T-cell (primary cell): ENCODE measurements at places on chromosomes 13 and 19. TPM values are rescaled to one million over a fixed set of nuclear protein-coding genes. Genes with fewer than 3 reads are reported as not detected.
A peak's percentile ranks its signal among the peaks of the same experiment; 100 is the strongest.

- H3K27ac ChIP-seq = no peak overlapping the region
- no peak overlapping the region for H3K4me3 ChIP-seq
- H3K27me3 ChIP-seq = no peaks in the 10 kb centered on the region
These were observed 26.2 kb downstream of the WASF3 start for GRCh38 chr13:26583662-26584061.

- no peaks in the 10 kb centered on the region for H3K36me3 ChIP-seq
- no peak for DNase-seq
- no peak overlapping the region for H3K4me3 ChIP-seq
- H3K27me3 ChIP-seq = no peaks in the 10 kb centered on the region
- H3K27ac ChIP-seq = no peak overlapping the region
These were observed 9.0 kb downstream of the SHANK1 start for GRCh38 chr19:50710612-50711011.

- no peak overlapping the region for H3K4me3 ChIP-seq
- no peaks in the 10 kb centered on the region for H3K27me3 ChIP-seq
- no peak for DNase-seq
- no peaks in the 10 kb centered on the region for H3K36me3 ChIP-seq
- H3K4me1 ChIP-seq = no peaks in the 10 kb centered on the region
These were observed 8.2 kb upstream of the PCDH9 start for GRCh38 chr13:67238277-67238859.

DNA sequence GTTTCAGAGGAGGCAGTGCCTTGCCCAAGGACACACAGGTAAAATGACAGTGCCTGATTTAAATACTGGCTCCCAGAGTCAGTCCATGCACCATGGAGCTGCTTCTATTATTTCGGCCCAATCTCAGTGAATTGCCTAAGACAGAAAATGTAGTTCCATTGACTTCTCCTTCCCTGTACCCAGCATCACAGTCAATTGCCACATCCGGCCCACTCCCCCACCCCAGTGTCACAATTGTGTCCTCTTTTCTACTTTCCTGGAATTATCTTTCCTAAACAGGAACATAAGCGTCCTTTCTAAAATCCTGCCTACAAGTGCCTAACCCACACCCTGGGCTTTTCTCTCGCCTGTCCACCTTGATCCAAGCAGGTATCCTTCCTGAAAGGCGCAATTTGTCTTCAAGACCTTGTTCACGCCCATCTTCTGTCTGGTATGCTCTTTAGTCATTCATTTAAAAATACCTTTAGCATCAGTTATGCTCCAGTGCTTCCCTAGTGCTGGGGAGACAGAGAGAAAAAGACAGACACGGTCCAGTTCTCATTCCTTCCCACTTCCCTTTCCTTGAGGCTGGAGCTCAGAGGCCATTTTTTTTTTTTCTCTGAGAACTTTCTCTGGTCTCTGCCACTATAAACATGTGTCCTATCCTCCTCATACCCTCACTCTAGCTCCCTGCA, 411.4 kb downstream of the LIG4 start:
- H3K27ac ChIP-seq = no peak overlapping the region
- no peak overlapping the region for H3K4me3 ChIP-seq
- no peak for DNase-seq
- H3K4me1 ChIP-seq = no peaks in the 10 kb centered on the region
- H3K27me3 ChIP-seq = no peaks in the 10 kb centered on the region
- H3K36me3 ChIP-seq = no peaks in the 10 kb centered on the region

- H3K27me3 ChIP-seq = no peaks in the 10 kb centered on the region
- peaks cover 2% of the 10 kb centered on the region for H3K4me1 ChIP-seq
- H3K4me3 ChIP-seq = no peak overlapping the region
- DNase-seq = no peak
- H3K27ac ChIP-seq = no peak overlapping the region
These were observed 4.5 kb upstream of the BAX start for GRCh38 chr19:48950159-48950558.

DNA sequence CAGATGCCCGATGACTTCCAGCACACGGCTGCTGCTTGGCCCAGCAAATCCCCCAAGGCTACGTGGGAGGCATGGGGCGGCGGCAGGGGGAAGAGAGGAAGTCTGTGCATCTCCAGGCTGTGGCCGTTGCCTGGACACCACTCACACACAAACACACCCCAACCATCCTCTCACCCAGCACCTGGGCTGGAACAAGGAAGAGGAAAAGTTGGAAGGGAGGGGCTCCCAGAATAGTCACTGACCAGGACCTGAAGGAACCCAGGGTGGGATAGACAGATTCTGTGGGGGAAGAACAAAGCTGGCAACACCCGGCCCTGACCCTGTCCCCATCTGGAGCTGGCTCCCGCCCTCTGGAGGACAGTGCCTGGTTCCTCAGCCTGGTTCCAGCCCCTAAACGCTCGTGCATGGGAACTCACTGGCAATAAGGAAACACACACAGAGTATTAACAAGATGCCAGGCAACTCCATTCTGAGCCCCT, 11.2 kb downstream of the PPP6R1 start:
- H3K4me1 ChIP-seq = peaks cover 56% of the 10 kb centered on the region
- H3K4me3 ChIP-seq = no peak overlapping the region
- H3K27me3 ChIP-seq = no peaks in the 10 kb centered on the region
- no peak for DNase-seq
- H3K27ac ChIP-seq = no peak overlapping the region

DNA sequence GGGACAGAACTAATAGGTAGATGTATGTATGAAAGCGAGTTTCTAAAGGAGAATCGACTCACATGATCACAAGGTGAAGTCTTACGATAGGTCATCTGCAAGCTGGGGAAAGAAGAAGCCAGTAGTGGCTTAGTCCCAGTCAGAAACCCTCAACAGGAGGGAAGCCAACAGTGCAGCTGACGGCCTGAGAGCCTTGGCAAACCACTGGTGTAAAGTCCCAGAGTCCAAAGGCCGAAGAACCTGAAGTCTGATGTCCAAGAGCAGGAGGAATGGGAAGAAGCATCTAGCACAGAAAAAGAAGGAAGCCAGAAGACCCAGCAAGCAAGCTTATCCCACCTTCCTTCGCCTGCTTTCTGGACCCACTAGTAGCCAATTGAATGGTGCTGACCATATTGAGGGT, 507.6 kb upstream of the ARGLU1 start:
- H3K36me3 ChIP-seq = no peaks in the 10 kb centered on the region
- H3K27me3 ChIP-seq = no peaks in the 10 kb centered on the region
- DNase-seq = no peak
- H3K27ac ChIP-seq = no peak overlapping the region
- no peaks in the 10 kb centered on the region for H3K4me1 ChIP-seq

DNA sequence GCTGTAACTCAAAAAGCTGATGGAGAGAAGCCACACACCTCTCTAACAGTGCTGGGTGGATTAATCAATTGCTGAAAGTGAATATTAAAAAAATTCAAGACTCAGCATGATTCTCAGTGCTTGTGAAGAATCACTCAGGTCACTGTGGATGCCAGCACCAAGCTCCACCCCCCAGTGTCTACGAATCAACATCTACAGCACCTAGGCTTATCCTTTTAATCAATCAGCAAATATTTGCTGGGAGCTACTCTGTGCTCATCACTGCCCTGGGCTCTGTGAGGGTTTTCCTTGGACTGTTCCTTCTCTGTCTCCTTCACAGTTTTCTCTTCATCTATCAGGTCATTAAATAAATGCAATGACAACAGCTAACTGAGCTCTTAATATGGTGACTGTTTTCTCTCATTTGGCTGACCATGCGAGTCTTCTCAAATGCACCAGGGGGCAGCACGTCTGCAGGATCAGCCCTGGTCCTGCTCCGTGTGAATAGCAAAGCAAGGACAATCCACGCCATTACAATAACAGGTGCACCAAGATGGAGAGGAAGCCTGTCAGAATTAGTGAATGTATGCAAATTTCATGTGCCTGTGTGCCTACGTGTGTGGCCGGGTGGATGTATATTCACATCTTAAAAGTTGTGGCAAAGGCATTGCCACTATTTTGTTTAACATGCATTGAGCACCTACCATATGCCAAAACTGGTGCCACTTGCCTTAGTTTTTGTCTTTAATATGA, 14.6 kb upstream of the C13orf42 start:
- peak; percentile 12 for DNase-seq
- no peaks in the 10 kb centered on the region for H3K27me3 ChIP-seq
- no peaks in the 10 kb centered on the region for H3K36me3 ChIP-seq
- H3K4me3 ChIP-seq = no peak overlapping the region
- no peaks in the 10 kb centered on the region for H3K4me1 ChIP-seq

- H3K27me3 ChIP-seq = no peaks in the 10 kb centered on the region
- peaks cover 17% of the 10 kb centered on the region for H3K36me3 ChIP-seq
These were observed 11.6 kb downstream of the ZNF57 start for GRCh38 chr19:2912306-2912705.

DNA sequence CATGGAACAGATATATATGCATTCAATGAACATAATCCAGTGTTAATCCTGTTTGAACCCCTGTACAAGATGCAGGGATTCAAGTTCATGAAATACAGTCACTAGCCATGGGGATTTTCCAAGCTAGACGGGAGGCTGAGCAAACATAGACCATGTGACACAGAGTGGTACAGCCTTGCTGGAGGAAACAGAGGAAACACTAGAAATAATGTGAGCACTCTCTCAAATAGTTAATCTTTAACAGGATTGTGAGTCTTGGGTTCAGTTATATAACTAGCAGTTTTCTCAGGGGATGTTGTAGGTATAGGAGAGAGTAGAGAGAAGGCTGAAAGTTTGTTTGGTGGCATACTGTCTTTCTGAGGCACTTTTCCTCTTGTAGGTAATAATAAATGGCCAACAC, 13.9 kb upstream of the LGALS16 start:
- no peak for DNase-seq
- no peaks in the 10 kb centered on the region for H3K36me3 ChIP-seq
- peaks cover 3% of the 10 kb centered on the region for H3K27me3 ChIP-seq
- H3K4me3 ChIP-seq = no peak overlapping the region
- H3K27ac ChIP-seq = no peak overlapping the region
- no peaks in the 10 kb centered on the region for H3K4me1 ChIP-seq

DNA sequence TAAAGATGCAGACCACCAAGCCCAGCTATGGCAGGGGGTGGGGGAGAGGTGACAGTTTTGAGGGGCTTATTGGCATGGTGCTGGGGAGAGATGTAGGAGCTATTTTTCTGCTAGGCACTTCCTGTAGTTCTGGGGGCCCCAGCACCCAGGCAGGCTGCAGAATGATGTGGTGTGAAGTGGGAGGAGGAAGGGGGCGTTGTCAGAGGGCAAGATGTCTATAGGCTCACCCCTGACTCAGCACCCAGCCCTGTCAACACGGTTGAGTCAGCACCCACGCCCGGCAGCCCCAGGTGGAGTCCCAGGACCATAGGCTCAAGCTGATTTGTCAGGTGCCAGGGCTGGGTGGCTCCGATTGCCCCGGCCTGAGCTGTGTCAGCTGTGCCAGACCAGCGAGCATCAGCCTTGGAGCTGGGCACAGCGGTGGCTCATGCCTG, 5.8 kb downstream of the KLF2 start:
- no peak overlapping the region for H3K4me3 ChIP-seq
- no peaks in the 10 kb centered on the region for H3K27me3 ChIP-seq
- DNase-seq = peak; percentile 96
- peaks cover 40% of the 10 kb centered on the region for H3K36me3 ChIP-seq
- H3K27ac ChIP-seq = peak overlapping the region; percentile 82
- peaks cover 70% of the 10 kb centered on the region for H3K4me1 ChIP-seq

GRCh38 chr19:15702534-15702930, 25.3 kb upstream of the OR10H2 start:
- H3K27ac ChIP-seq = no peak overlapping the region
- no peaks in the 10 kb centered on the region for H3K36me3 ChIP-seq
- no peaks in the 10 kb centered on the region for H3K4me1 ChIP-seq
- peak; percentile 16 for DNase-seq

- H3K36me3 ChIP-seq = no peaks in the 10 kb centered on the region
- no peak for DNase-seq
- H3K27me3 ChIP-seq = no peaks in the 10 kb centered on the region
- no peak overlapping the region for H3K4me3 ChIP-seq
- no peaks in the 10 kb centered on the region for H3K4me1 ChIP-seq
- no peak overlapping the region for H3K27ac ChIP-seq
These were observed 70.0 kb downstream of the INSR start for GRCh38 chr19:7224209-7224686.

GRCh38 chr13:78638216-78638615, 20.7 kb downstream of the OBI1 start:
- no peak overlapping the region for H3K27ac ChIP-seq
- peaks cover 8% of the 10 kb centered on the region for H3K36me3 ChIP-seq
- no peak for DNase-seq
- no peaks in the 10 kb centered on the region for H3K4me1 ChIP-seq
- no peaks in the 10 kb centered on the region for H3K27me3 ChIP-seq

DNA sequence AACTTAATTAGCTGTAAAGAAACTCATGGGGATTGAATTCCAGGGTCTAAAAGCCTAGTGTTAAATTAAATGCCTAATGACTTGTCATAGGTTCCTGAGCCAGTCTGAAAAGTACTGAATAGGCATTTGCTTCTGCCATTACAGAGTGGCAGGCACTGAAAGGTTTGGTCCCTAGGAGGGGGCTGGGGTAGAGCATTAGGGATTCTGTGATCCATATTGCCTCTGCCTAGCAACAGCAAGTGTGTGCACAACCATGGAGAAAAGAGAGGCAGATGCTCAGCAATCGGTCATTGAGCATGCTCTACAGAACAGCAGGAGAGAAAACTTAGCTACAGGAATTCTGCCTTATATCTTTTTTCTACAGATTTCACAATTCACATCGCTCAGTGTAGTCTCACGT, 133.5 kb downstream of the TRPC4 start:
- DNase-seq = no peak
- H3K4me3 ChIP-seq = no peak overlapping the region
- no peaks in the 10 kb centered on the region for H3K36me3 ChIP-seq
- no peak overlapping the region for H3K27ac ChIP-seq
- H3K27me3 ChIP-seq = no peaks in the 10 kb centered on the region

DNA sequence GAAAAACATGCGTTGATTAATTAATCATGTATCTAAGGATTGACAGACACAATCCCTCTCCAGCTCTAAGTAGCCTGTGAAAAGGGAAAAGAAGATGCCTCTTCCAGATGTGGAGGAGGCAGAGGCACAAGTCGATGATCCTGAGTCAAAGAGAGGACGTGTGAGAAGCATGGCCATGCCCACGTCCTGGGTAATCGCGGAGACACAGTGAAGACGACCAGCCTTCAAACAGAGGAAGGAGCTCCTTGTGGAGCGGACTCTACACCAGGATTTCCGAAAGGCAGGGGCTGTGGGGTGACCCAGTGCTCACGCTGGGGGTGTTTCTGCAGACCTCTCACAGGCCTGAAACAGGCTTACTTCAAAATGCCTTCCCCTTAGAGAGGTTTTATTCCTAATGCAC, 70.5 kb downstream of the COL4A1 start:
- H3K27me3 ChIP-seq = peaks cover 27% of the 10 kb centered on the region
- no peak for DNase-seq
- H3K36me3 ChIP-seq = no peaks in the 10 kb centered on the region
- no peak overlapping the region for H3K27ac ChIP-seq

GRCh38 chr13:51550151-51550550, 34.1 kb upstream of the WDFY2 start:
- no peaks in the 10 kb centered on the region for H3K4me1 ChIP-seq
- no peaks in the 10 kb centered on the region for H3K27me3 ChIP-seq
- H3K4me3 ChIP-seq = no peak overlapping the region
- H3K36me3 ChIP-seq = no peaks in the 10 kb centered on the region
- H3K27ac ChIP-seq = no peak overlapping the region
- DNase-seq = no peak

GRCh38 chr13:106467427-106468122, 67.9 kb downstream of the EFNB2 start:
- H3K36me3 ChIP-seq = no peaks in the 10 kb centered on the region
- no peak overlapping the region for H3K4me3 ChIP-seq
- H3K27ac ChIP-seq = no peak overlapping the region

Gene GAPDHS
- not detected for total RNA-seq

Gene ZAR1L
- total RNA-seq = not detected

Gene DOHH
- total RNA-seq = 12.0 TPM

Gene SHANK1
- total RNA-seq = 3.3 TPM

Gene PCDH9
- total RNA-seq = 0.54 TPM

Gene LRRC25
- total RNA-seq = 0.16 TPM

Gene LGI4
- total RNA-seq = 0.41 TPM

Gene ZFP82
- total RNA-seq = 8.8 TPM

Gene OR7C1
- total RNA-seq = not detected

Gene COX6B2
- total RNA-seq = not detected
